ENCODE measurements at places on chromosomes 7 and 10.

- no peak for DNase-seq
Observed at GRCh38 chr10:118701529-118702323, 53.0 kb downstream of the CACUL1 start.

GRCh38 chr7:132564090-132564489 lies 12.2 kb downstream of the PLXNA4 start:
- no peak for DNase-seq

GRCh38 chr10:73588656-73589055 lies 2.5 kb downstream of the USP54 start:
- no peak for DNase-seq

DNA sequence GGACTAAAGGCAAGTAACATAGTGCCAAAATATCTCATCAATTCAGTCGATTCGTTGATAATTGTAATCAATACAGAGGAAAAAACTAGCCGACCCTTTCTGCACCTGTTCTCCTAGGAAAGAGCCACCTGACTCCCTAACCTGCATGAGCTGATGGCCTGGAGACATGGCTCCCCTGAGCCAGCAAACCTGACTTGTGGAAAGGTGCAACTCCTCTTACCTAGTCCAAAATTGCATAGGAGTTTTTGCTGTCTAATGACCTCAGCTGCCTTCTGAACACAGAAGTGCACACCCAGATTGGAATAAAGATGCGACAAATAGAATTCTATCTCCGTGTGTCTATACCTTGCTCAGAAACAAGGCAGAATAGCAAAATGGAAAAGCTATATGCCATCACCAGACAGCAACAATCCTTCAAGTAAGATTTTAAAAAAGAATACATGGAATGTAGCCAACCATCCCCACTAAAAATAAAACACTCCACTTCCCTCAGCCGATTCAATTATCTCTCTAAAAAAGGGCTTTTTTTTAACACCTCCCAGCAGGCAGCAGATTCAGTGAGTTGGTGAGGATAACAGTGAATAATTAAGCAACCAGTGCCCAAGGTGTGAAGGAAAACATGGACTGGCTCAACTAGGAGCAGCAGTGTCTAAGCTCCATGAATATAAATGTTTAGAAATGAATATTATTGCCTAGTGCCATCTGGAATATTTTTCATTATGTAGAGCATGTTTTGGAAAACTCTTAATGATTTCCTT lies 26.6 kb upstream of the LMTK2 start:
- no peak for DNase-seq

DNA sequence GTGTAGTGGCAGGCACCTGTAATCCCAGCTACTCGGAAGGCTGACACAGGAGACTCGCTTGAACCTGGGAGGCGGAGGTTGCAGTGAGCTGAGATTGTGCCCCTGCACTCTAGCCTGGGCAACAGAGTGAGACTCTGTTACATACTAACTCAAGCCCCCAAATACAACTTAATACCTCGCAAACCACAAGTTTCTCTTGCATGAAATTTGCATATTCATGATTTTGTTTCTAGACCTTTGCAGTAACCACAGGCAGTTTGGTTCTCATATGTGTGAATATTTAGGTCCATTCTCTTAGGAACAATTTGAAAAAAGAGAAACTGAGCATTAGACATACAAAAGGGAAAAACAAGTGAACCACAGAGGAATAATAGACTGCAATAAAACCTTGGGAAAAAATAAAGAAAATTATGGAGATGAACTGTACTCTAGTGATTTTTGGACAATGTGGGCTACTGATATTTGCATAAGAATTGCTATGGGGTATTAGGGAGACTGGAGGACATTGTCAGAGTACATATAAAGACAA lies 77.0 kb downstream of the ZNF277 start:
- DNase-seq: no peak

GRCh38 chr10:72049969-72050781 lies 38.2 kb downstream of the SPOCK2 start:
- no peak for DNase-seq

DNA sequence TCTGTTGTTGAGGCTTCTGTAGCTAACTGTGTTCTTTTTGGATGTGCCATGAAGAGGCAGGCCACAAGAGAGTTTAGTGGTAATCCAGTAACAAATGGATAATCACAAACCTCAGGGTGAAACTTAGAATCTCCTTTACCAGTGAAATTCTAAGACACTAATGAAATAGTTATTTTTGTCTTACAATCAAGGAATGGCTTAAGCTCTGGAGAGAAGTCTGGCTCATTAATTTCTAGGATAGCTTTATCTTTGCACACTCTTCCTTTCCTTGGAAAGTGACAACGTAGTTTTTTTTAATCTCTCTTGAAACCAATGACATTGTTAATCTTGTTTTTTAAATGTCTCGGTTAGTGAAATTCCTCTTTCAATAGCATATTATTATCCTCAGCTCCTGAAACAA lies 93.7 kb upstream of the IFRD1 start:
- no peak for DNase-seq

DNA sequence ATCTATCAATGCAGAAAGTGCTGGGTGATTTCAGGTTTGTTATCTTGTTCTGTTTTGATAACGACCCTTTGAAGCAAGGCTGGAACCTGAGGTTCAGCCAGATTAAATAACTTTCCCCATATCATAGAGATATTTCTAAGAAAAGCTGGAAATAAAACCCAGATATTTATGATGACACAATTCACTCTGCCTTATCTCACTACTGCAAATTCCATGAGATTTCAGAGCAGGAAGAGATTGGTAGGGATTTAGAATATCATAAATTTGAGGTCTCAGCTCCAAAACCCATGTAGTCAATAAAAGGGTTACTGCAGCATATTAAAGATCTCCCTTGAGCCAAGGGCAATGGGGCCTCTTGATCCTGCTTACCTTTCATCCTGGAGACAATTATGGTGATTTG lies 692.5 kb upstream of the IGFBP3 start:
- DNase-seq: no peak

DNA sequence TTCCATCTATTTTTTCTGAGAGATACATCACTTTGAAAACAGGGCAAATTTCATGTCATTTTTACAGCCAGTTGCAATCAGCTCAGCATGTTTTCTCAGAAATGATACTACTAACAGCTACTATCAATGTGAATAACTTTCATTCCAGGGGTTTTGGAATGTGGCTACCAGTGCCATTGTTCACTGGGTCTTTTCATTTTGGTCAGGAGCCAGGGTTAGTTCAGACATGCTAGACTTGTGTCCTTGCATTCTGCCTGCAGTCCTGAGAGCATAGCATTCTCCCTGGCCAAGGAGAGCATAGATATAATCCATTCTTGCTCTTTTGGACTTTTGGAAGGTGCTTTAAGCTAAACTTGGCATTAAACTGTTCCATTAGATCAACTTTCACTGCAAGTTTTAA lies 160.9 kb upstream of the NEBL start:
- no peak for DNase-seq

Measured in ovary (tissue), 10 donors.